ENCODE measurements at places on chromosomes 5 and 9.

DNA sequence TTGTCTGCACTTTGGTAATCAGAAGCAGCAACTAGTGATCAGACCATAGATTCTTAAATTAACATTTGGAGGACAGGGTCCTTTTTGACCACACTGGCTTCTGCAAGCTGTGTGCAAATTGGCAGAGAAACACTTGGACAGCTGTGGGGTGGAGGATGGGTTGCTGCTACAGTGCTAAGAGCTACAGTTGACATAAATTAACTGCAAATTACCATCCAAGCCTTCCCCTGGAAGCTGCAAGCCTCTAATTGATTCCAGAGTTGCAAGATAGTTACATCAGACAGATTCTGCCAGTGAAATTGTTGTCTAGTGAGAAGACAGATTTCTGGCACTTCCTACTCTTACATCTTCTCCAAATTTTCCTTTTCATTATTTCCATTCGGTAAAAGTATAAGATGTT is 517.7 kb downstream of the DIRAS2 start:
- no peak for DNase-seq

- DNase-seq: no peak
Observed at GRCh38 chr5:148206620-148207019, 3.8 kb downstream of the SPINK6 start.

- DNase-seq: no peak
Observed at GRCh38 chr5:134851307-134851923, 5.6 kb downstream of the C5orf24 start.

DNA sequence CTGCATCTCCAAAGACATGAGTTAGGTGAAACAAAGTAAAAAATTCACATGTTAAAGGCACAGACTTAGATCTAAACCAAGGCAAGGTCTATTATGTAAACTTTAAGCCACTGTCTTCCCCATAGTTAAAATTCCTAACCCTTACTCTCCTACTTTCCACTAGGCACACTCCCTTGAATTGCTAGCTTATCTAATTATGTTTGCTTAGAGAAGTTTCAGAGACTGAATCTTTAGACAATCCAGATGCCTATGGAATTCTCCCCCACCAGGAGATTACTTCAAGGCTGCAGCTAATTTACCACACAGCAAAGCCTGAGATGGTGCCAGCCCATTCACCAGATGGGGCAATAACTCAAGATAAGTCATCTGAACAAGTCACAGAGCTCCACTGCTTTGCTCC is 803.1 kb upstream of the COX7C start:
- no peak for DNase-seq

- no peak for DNase-seq
Observed at GRCh38 chr5:137831526-137831925, 36.1 kb upstream of the MYOT start.

- DNase-seq: no peak
Observed at GRCh38 chr9:80094176-80094771, 522.5 kb downstream of the TLE4 start.

DNA sequence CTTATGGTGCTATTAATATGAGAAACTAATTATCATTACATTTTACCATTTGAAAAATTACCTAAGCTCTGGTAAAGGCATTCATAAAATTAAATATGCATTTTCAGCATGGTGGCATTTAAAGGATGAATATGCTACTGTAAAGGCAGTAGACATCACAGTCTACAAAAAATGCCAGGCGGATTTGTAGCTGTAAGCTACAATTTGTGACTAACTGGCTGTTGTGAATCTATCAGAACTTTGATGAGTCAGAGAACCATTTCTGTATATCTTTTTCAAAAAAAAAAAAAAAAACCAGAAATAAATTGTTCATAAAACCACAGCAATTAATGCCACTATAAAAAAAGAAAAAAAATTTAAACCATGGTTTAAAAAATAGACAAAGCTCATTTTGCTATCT is 186.3 kb downstream of the NFIB start:
- DNase-seq: no peak

DNA sequence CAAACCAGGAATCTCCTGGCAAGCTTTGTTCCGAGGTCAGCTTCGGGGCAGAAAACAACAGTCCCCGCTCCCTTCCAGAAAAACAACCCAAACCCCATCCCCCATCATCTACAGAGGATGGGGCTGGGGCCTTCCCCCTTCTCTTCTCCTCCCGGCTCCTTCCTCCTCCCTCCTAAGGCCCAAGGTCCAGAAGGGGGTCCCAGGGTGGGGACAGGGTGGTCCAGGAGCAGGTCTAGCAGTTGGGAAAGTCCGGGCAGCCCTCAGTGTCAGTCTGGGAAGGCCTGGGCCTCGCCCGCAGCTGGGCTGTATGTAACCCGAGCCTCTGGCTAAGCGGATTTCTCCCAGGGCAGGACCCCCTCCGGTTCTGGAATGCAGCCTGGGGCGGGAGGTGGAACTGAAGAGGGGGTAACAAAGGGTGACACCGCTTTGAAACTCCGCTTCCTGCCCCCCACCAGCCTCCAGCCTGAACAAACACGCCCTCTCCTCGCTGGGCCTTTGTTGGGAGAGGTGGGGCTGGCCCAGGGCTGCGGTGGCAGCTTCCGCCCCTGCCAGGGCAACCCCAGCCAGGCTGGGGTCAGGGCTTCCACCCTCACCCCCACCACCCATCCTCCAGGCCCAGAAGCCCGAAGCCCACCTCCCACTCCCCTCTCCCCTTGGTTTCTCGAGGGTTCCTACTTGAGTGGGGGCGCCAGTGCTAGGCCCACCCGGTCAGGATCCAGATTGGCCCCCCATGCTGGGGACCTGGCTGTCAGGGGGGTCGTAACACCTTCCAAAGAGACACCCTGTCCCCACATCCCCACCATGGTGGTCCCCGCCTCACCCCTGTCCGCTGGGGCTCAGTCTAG is 63.5 kb downstream of the C9orf50 start:
- no peak for DNase-seq

DNA sequence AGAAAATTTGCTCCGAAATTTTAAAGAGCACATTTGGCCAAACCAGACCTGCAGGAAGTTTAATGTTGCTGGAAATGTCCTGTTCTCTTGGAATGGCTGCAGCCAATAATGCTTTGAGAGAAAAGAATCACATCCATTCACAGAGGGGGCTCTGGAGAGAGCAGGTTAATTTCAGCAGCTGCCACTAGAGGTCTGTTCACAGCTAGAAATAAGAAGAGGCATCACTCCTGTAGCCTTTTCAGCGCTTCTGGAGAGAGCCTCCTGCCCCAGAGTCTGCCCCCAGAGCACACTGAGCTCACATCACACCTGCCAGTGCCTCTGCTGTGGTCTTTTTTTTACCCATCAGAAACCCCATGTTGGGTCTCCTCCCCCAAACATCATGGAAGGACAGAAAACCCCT is 124.8 kb upstream of the RAD23B start:
- DNase-seq: no peak

GRCh38 chr9:29773676-29774075 is 2200.4 kb upstream of the C9orf72 start:
- no peak for DNase-seq

DNA sequence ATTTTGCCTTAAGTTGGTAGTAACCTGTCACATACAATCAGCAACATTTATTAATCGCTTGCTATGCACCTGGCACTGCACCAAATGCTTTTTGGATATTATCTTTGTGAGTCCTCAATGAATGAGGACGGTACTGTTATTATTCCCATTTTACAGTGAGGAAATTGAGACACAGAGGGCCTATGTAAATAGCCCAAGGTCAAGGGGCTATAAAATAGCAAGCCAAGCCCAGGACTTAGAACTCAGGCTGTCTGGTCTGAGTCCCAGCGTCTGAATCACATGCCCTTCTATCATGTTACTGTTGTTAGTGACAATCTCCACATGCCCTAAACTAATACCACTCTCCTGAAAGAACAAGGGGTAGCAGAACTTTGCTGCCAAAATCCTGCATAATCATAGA is 60.0 kb downstream of the ERAP1 start:
- no peak for DNase-seq

DNA sequence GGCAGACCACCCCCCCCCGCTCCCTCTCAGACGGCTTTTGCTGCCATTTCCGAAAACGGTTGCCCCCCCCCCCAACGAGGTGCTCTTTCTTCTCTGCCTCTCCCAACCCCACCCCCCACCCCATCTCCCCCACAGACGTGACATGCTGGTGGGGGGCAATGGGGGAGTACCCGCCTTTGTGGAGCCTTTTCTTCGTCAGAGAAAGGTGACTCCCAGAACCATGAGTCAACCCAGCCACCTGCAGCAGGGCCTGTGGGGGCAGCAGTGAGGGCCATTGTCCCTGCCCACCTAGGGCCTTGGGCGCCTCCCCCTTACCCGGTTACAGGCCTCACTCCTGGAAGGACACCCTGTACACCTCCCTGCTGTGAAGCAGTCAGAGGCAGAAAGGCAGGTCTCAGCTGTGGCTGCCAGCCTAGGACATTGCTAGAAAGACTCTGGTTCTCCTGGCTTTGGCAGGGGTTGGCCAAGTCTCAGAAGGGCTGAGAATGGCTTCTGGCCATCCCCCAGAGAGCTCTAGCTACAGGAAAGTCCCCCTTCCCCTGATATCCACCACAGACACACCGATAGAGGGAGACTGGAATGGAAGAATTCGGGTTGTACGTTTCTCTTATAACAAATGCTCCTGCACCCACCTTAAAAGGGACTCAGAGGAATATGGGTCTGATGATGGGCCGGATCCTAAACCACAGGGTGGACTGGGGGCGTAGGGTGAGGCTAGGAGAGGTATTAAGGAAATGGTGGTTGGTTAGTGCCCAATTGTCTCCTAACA is 2.2 kb downstream of the DNAJB5 start:
- no peak for DNase-seq
